Endothelial cell of umbilical vein (primary cell): ENCODE measurements at places on chromosomes 6 and 20. TPM values are rescaled to one million over a fixed set of nuclear protein-coding genes. Genes with fewer than 3 reads are reported as not detected.
A peak's percentile ranks its signal among the peaks of the same experiment; 100 is the strongest.

DNA sequence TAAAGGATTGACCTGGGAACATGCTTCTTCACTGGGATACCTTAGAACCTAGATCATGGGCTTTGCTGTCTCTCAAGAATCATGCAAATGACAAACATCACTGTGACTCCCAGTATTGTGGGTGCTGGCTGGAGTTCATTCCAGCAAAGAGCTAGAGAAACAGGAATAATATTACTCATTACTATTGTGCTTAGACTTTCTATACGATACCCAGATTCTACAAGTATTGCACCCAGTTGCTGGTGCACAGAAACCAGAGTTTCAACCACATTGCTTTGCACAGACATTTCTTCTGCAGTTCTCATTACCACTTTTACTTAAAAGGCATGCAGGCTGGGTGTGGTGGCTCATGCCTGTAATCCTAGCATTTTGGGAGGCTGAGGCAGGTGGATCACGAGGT, 220.4 kb upstream of the ZNF217 start:
- DNase-seq = no peak

GRCh38 chr6:106241498-106241897, 84.1 kb downstream of the ATG5 start:
- no peak for DNase-seq

The MCHR2 gene
- total RNA-seq = not detected in 2 replicates

The TGM3 gene
- not detected in 2 replicates for total RNA-seq

The TBX18 gene
- total RNA-seq = 28.4 and 35.3 TPM in 2 replicates

GRCh38 chr6:41014780-41015179, 24.2 kb downstream of the UNC5CL start:
- DNase-seq = no peak

The CLPSL1 gene
- not detected in 2 replicates for total RNA-seq

The SRMS gene
- total RNA-seq = not detected in 2 replicates

GRCh38 chr6:112701201-112701600, 354.1 kb downstream of the RFPL4B start:
- DNase-seq = peak; percentile 67

- DNase-seq = peak; percentile 3
Observed at GRCh38 chr6:141610741-141611140, 522.0 kb upstream of the GJE1 start.
